ENCODE measurements at places on chromosomes 4 and X.
A peak's percentile ranks its signal among the peaks of the same experiment; 100 is the strongest.

GRCh38 chrX:17375637-17376430 is 834 bp downstream of the NHS start:
- DNase-seq, result no peak

GRCh38 chrX:39580043-39580442 is 517.7 kb downstream of the BCOR start:
- DNase-seq, result no peak

GRCh38 chr4:89803036-89803435 is 33.9 kb downstream of the SNCA start:
- DNase-seq, result no peak

- DNase-seq, result no peak
Measured at GRCh38 chrX:108117988-108118387, 26.4 kb downstream of the ATG4A start.

GRCh38 chr4:123304151-123304964 is 92.2 kb upstream of the SPRY1 start:
- no peak for DNase-seq

GRCh38 chr4:170336238-170336775 is 246.6 kb upstream of the AADAT start:
- DNase-seq, result no peak

- DNase-seq, result peak; percentile 83
Measured at GRCh38 chr4:130043732-130044160, 947.8 kb downstream of the C4orf33 start.

- DNase-seq, result no peak
Measured at GRCh38 chr4:83582289-83582785, 46.4 kb downstream of the GPAT3 start.

DNA sequence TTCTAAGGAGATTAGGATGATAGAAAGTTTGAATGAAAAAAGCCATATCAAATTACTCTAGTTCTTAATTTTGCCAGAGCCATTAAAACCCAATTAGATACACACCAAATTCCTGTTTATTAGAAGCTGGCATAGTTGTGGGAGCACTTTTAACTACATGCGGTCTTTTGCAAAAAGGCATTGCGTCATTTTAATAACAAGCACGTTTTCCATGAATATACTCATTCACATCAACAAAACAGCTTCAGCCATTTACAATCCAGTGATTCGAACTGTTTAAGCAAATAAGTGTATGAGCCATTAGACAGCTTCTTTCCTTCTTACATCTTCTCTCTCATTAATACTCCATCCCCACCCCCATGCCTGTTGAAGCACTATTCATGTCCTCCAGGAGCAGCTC is 109.5 kb upstream of the EOLA2 start:
- no peak for DNase-seq

GRCh38 chrX:151227627-151228026 is 51.2 kb downstream of the GPR50 start:
- no peak for DNase-seq

DNA sequence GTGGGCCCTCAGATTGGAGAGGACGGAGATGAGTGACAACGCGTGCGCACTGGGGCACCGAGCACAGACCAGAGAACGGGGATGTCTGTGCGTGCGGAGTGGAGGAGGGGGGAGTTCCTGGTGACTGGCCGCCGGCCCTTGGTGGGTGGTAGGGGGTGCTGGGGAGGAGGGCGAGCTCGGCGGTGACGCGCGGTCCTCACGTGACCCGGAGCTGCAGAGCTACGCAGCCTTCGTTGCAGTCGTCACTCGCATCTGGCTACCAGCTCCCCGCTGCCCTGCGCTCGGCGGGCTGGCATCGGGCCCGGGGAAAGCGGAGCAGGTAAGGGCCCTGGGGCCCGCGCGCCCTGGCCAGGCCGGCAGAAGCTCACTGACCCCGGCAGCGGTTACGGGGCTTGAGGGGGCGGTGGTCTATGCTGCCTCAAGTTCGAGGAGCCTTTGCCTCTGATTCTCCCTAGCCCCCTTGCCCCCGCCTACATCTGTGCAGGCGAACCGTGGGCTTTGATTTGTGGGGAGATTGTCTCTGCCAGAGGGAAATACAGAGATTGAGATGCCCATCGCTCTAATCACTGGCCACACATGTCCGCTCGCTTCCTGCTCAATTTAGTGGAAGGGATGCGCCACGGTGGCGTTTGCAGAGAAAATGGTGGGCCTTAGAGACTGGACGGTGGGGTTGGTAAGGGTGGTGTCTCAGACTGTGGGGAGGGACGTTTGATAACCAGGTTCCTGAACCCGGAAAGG is at the start of gene ARMCX4:
TSS of gene ARMCX4 (plus strand) at position 245 of the 738 bp plus-strand sequence. CDS start 3,134 bp downstream, outside the sequence.
- DNase-seq, result peak; percentile 65

- no peak for DNase-seq
Measured at GRCh38 chr4:91284480-91284879, 1019.3 kb upstream of the GRID2 start.

- no peak for DNase-seq
Measured at GRCh38 chr4:182822554-182822953, 94.6 kb downstream of the DCTD start.

DNA sequence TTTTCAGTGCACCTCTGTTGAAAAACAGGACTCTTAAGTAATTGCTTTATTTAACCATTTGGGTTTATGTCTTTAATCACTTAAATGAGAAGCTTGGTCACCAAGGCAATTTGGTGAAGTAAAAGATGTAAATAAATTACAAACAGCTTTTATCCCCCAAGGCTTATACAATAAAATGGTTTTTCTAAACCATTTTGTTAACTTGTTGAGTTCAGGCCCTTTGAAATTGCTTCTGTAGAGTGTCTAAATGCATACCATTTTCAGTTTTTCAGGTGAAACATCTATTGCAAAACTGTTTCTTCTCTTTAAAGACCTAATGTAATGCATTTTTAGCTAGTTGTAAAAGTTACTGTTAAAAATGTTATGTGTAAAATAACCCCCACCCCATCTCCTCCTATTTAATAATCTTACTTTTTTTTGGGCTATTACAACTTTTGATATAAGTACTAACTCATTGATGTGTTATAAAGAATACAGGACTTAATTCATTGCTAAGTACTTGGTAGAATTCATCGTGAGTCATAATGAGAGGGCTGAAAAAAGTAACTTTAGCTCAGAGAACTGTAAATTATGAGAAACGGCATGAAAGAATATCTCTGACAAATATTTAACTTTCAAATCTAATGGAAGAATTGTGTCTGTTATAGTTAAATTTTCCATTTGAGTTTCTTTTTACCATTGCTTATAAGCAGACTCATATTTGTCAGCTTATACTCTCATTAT is 4.5 kb downstream of the RAPGEF2 start:
- peak; percentile 25 for DNase-seq

- no peak for DNase-seq
Measured at GRCh38 chr4:21544415-21544814, 404.2 kb downstream of the KCNIP4 start.

DNA sequence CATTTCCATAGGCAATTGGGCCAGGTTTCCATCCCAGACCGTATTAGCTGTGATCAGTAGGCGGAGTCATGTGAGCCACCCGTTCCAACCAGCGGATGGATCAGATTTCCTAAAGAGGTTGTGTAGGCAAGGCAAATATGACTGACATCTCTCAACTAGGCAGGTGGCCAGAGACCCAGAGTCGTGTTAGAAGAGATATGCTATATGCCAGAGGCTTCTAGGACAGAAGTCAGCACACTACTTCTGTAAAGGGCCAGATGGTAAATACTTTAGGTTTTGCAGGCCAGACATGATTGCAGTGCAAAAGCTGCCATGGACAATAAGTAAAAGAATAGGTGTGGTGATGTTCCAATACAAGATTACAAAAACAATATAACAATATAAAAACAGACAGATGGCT is 788.4 kb downstream of the RPA4 start:
- no peak for DNase-seq

- DNase-seq, result no peak
Measured at GRCh38 chr4:100246697-100247096, 56.4 kb upstream of the DDIT4L start.

- peak; percentile 66 for DNase-seq
Measured at GRCh38 chr4:141511055-141511454, 125.3 kb upstream of the IL15 start.

DNA sequence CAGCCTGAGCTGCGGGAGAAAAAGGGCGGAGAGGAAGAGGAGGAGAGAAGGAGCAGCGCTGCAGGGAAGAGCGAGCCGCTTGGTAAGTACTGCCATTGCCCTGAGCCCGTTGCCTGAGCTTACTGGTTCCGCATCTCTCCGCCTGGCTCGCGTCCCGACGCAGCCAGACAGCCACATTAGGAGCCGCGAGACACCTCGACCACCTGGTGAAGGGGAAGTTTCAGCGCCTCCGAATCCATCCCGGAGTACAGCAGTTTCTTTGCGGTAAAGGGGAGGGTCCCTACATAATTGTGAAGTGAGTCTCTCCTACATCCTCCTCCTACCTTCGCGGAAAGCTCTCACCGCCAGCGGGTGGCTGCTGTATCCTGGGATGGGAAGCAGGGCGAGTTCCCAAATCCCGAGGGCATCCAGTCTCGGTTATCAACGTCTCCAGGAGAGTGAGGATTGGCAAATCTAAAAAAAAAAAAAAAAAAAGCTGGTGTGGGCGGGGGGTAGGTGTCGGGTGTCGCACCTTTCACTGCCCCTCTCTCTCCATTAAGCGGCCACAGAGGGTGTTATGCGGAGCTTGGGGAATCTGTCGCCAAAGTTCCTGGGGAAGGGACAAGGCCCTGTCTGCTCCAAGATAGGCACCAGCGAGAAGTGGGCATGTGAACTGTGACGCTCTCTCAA is 7.9 kb downstream of the TBX22 start:
- DNase-seq, result no peak

GRCh38 chr4:83107631-83108030 is 6.9 kb downstream of the PLAC8 start:
- DNase-seq, result no peak

GRCh38 chrX:64805683-64806082 is 170.6 kb downstream of the ZC4H2 start:
- DNase-seq, result no peak

DNA sequence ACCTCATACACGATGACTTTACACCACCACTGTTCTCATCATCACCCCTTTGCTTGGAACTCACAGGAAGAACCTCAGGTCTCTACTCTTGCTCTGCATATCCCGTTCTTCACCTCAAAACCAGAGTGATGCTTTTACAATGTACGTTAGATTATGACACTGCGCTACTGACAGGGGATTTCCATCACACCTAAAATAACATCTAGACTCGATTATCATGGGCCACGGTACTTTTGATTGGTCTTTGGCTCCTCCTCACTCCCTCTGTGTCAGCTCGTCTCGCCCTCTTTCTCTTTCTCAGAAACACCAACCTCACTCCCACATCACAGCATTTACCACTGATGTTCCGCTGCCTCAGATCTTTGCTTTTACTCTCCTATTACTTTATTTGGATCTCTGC is 172.4 kb downstream of the TLL1 start:
- no peak for DNase-seq

All from fibroblast of skin of right biceps (primary cell).